ENCODE measurements at places on chromosomes 1 and 21. TPM values are rescaled to one million over a fixed set of nuclear protein-coding genes. Genes with fewer than 3 reads are reported as not detected.

CLIC6 gene
- 0.25 TPM for total RNA-seq

TAS1R1 gene
- not detected for total RNA-seq

AMY2A gene
- not detected for total RNA-seq

GJB3 gene
- total RNA-seq, result under 0.01 TPM

LCE3B gene
- not detected for total RNA-seq

Measured in uterine smooth muscle cell (primary cell).